ENCODE measurements at places on chromosomes 5 and 9. TPM values are rescaled to one million over a fixed set of nuclear protein-coding genes. Genes with fewer than 3 reads are reported as not detected.

DNA sequence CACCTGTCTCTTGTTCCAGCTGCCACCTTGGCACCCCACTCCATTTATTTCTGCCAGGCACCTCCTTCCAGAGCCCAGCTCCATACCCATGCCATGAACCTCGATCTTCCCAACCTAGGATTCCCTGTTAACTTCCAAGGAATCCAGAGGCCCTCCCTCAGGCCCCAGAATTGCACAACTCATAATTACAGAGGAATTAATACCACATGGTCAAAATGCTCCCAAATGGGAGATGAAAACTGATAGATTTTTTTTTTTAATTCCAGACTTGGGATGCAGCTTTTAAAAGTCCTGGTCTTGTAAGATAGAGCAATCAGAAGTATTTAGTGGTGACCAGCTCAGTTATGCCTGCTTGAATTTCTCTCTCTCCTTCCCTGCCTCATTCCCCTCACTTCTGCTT lies 96.2 kb upstream of the CCDC112 start:
- no peak for DNase-seq

- no peak for DNase-seq
Measured at GRCh38 chr5:148829734-148830133, 3.3 kb downstream of the ADRB2 start.

Gene CLIC3
- 2.2 TPM for total RNA-seq

Gene SURF2
- 19.5 TPM for total RNA-seq

Gene LEAP2
- total RNA-seq: 42.4 TPM

Gene IL13
- total RNA-seq: not detected
